ENCODE measurements at places on chromosomes 1 and 21.

GRCh38 chr1:112520166-112520565, 11.4 kb downstream of the WNT2B start:
- no peak for DNase-seq

DNA sequence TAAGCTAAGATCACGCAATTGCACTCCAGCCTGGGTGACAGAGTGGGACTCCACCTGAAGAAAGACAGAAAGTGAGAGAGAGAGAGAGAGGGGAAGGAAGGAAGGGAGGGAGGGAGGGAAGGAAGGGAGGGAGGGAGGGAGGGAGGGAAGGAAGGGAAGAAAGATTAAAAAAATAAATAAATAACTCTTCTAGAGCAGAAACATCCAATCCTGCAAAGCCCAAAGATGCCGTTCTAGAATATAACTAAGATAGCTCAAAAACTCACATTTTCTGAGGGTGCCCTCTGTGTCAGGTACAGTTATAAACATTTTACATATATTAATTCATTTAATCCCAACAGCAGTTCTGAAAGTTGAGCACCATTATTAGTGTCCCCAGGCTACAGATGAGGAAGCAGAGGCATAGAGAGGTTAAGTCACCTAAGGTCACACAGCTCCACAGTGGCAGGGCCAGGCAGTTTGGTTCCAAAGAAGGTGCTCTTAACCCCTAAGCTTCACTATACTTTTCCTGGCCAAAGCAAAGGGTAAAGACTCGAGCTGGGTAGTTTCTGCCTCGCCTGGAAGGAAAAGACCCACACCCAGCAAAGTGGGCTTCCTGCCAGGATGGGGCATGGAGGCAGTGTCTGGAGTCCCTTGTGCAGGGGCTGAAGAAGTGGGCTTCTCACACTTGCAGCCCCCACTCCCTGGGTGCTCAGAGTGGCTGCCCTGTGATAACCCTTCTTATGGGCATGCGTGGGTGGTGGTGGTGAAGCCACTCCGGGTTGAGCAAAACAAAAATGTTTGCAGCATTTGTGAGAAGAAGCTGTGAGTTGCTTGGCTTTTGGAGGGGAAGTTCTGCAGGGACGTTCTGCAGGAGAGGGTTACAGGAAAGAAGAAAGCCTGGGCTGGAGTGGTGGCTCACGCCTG, 7.9 kb upstream of the PIK3CD start:
- no peak for DNase-seq

DNA sequence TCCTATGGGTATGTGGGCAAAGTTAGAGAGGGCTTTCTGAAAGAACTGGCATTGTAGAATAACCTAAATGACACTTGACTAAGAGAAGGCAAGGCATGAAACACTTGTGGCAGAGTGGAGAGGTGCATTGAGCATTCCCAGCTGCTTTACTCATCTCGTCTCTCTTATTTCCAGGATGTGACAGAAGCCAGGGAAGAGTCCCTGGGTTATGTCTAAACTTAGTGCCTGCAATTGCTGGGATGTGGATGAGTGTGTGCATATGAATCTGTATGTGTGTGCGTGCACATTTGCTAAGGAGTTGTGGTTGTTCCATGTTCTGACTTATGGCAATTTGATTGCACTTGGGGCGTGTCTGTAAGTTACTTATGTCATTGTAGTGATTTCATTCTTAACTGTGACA, 1326.5 kb upstream of the B3GALT2 start:
- no peak for DNase-seq

GRCh38 chr1:235169986-235170385, 8.9 kb upstream of the RBM34 start:
- DNase-seq = no peak

DNA sequence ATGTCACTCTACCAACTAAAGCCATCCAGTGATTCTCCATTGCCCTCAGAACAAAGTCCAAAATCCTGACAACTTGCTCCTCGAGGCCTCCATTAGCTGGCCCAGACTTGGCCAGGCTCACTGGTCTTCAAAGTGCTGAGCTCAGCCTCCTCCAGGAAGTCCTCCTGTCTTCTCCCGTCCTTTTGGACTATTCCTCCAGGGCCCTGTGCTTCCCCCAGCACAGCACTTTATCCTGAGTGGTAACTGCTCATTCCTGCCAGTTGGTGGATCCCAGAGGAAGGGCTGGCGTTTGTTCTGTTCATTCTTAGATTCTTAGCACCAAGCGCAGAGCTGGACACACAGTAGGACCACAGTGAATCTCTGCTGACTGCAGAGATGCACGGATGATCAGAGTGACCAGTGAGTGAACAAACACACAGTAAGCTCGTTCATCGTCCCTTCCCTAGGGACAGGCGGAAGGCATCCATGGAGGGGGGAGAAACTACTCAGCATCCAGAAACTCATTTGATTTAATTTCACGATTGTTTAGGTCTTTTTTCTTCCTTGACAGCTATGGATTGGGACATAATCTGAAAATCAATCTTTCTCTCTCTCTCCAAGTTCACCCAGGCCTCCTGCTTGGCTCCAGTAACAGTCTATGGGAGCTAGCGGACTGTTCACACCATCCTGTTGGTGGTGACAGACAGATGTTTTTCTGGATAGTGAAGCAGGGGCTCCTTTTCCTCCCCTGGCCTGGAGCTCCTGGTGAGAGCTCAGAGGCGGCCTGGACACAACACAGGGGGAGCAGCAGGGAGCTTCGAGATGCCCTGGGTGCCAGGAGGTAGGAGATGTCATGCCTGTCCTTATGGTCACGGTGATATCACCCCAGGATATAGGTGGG, 180.2 kb downstream of the PTPRU start:
- no peak for DNase-seq

GRCh38 chr1:21051177-21051825, 125.4 kb downstream of the EIF4G3 start:
- DNase-seq = no peak

DNA sequence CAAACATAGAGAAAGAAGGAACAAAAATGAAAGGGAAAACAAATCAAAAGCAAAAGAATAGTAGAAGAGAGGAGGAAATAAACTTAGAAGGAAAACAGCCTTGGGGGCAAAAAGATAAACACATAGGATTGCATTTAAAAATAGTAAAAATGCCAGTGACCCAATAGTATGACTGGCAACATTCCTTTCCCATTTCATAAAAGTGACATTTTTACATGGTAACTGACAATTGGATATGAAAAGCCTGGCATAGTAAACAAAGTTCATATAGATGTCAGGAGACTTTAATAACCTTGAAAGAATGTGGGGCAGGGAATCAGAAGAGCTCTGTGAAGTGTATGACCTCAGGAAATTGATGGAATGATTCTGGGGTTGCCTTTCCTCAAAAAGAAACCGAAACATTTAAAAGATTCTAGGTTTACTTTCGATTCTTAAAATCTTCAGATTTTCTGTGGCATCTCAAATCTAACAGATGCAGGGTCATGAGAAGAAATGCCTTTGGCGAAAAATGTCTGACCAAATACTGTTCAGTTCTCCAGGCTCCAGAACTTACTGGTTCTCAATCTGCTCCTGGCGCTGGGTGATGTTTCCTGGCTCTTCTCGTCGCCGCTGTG, 33.7 kb downstream of the SPTA1 start:
- no peak for DNase-seq

DNA sequence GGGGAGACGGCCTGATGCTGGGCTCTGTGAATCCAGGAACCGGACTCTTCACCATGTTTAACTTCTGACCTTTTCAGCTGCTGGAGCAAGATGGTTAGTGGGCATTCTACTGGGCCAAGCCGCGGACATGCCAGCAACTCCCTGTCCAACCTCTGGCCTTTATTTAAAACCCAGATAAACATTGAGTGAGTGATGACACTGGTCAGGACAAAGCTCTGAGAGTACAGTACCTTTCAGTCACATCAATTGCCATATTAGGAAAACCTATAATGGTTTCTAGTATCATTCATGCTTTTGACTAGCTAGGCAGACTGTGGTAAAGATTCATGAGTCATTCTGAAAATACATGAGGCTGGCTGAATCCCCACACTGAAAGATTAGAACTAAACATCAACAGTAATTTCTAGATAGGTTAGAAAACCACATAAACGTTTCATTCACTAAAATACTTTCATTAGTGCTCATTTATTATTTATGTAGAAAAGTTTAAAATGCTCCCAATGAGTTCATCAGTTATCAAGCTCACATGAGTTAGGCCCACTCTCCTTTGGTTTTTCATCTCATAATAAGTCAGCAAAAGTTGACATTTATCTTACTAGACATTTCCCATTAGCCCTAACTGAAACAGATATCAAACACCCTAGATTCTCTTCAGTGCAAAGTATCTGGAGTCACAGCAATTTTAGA, 7.1 kb upstream of the ACTA1 start:
- DNase-seq = no peak

DNA sequence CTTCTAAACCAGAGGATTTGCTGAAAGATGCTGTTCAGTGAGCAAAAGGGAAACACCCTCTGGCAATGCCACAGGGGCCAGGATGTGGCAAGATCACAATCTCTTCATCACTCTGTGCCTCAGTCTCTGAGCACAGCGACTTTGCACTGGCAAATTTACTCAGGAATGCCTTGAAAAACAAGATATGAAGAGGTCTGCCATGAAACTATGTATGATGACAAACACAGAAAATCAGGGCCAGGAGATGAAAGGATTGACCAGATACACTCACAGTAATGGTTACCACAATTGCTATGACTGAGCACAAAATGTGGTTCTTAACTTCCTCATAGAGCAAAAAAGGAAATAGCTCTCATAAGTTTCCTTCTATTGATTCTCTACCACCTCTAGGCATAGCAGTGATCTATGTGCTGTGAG, 5.8 kb downstream of the TTC13 start:
- DNase-seq = no peak

All from thyroid gland (tissue), 4 donors.